ENCODE measurements at places on chromosomes 5 and 9. TPM values are rescaled to one million over a fixed set of nuclear protein-coding genes. Genes with fewer than 3 reads are reported as not detected.

GRCh38 chr9:14240537-14240936 is 73.4 kb downstream of the NFIB start:
- DNase-seq = no peak

GRCh38 chr9:75170898-75171360 is 82.6 kb downstream of the OSTF1 start:
- no peak for DNase-seq

DNA sequence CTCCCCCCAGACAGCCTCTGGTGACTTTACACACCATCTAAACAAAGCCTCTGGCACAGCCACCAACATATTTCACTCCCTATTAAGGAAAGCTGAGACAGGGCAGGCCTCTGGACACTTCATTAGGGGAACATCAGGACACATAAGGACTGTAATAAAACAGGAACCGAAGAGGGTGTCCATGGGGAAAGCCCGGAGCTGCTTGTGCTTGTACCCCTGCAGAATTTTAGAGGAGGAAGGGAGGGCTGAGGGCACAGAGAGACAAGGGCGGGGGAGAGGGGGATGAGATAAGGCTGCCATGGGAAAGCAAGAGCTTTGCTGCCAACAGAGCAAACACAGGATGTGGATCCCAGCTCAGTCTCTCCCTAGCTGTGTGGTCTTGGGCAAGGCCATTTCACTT is 138.4 kb downstream of the ASTN2 start:
- DNase-seq = no peak

DNA sequence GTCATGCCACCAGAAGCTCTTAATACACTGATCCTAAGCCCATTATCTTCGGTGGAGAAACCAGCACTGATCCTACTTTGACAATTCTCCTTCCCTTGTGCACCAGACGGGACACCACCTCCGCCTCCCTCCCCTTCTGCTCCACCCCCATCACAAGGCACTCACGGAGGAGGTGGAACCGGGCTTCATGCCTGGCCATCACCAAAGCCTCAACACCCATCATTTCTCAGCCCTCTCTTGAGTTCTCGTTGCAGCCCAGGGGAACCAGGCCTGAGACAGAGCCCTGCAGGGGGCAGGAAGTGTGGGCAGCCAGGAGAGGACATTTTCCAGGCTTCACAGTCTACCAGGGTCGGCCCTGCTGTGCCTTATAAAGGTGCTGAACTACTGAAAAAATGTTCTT is 160.5 kb downstream of the GOLPH3 start:
- DNase-seq = no peak

- no peak for DNase-seq
Measured at GRCh38 chr9:135707252-135708138, 5.5 kb downstream of the KCNT1 start.

DNA sequence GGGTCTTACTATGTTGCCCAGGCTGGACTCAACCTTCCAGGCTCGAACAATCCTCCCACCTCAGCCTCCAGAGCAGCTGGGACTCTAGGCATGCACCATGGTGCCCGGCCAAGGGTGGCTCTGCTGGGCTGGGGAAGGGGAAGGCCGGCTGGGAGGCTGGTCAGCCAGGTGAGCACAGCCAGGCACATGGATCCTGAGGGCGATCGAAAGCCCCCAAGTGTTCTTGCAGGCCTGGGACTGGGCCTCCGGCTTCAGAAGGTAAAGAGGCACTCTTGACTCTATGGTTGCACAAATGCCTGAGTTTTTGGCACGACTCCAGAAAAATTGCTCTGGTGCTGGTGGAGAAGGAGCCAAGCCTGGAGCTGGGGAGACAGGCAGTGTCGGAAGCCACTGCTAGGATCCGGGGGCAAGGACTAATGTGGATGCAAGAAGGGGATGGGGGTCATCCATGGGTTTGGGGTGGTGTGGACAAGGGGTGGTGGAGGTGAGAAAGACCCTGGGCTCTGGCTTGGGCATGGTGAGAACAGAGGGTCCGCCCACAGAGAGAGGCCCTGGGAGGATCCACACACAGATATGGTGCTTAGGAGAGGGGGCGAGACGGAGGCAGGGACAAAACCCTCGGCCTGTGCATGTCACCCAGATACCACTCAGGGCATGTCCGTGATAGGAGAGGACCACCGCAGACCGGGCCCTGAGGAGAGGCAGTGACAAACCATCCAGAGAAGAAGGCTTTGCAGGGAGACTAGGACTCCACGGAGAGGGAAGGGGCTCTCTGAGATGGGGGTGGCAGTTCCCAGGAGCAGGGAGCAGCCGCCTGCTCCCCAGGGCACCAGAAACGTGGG is 51.1 kb upstream of the COL5A1 start:
- DNase-seq = no peak

GRCh38 chr5:108167174-108167573 is 214.7 kb downstream of the FBXL17 start:
- DNase-seq = no peak

DNA sequence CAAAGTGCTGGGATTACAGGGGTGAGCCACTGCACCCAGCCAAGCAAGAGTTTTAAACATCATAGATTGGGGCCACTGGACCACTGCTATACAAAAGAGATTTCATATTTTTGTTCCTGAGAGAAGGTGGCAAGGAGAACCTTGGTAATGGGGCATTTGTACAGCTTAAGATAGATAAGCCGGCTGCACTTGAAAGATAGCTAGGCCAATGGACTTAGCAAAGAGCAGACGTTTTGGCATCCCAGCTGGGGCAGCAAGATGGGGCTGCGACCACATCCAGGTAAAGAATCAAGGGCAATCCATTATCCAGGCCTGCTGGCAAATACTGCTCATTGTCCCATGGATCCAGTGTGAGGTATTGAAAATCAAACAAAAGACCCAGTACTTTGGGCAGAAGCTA is 3.9 kb upstream of the ISCA1 start:
- no peak for DNase-seq

DNA sequence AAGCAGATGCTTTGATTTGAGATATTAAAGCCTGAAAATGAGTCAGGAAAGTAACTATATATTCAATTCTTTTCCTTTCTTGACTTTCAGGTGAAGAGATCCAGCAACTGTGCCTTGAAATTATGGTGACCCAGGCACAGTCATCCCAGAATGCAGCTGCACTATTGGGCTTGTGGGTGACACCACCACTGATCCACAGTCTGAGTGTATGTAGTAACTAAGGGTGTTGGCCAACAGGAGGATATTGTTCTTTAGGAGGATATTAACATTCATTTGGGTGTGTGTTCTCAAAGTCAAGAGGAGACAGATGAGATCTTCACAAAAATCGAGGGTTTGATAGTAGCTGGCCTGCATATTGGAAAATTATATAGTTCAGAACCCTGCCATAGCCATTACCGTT is 53.2 kb downstream of the HACD4 start:
- no peak for DNase-seq

DNA sequence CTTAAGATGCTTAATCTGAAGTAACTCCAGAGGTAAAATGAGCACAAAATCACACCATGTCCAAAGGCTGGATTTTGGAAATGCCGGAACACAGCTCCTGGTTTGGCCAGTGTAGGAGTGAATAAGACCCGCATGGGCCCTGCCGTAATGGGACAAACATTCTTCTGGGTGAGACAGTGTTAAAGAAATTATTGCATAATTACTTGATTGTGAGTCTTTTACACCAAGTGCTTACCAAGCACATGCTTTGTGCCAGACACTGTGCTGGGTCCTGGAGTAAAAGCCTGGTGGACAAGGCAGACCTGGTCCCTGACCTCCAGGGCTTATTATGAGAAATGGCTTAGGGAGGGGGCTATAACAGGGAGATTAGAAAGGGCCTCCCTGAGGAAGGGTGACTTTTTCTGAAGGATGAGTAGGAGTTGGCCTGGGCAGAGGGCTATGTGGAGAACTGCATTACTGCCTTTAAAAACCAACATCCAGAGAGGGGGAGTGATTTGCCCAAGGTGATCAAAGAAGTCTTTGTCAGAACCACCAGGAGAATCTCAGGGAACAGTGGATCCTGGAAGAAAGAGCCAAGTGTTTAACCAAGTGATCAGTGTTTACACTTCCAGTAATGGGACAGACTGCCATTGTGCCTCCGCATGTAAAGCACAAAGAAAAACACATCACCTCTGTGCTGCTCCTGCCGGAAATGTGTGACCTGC is 3.5 kb downstream of the PDE6A start:
- DNase-seq = no peak

DNA sequence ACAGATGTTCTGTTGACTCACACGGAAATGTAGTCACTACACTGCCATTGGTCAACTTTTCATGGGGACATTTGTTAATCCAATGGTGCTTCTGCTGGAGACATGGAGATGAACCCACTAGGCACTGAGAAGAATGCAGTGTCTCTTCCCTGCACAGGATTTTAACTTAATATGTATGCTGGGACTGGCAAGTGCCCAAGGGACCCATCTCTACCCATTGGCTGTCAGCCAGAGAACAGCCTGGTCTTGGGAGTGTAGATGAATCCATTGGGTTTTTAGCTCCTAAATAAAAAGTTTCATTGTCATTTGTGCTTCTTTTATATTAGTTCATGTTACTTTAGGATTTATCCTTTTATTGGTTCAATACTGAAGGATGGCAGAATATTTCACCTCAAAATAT is 195.8 kb upstream of the CDH6 start:
- DNase-seq = no peak

DNA sequence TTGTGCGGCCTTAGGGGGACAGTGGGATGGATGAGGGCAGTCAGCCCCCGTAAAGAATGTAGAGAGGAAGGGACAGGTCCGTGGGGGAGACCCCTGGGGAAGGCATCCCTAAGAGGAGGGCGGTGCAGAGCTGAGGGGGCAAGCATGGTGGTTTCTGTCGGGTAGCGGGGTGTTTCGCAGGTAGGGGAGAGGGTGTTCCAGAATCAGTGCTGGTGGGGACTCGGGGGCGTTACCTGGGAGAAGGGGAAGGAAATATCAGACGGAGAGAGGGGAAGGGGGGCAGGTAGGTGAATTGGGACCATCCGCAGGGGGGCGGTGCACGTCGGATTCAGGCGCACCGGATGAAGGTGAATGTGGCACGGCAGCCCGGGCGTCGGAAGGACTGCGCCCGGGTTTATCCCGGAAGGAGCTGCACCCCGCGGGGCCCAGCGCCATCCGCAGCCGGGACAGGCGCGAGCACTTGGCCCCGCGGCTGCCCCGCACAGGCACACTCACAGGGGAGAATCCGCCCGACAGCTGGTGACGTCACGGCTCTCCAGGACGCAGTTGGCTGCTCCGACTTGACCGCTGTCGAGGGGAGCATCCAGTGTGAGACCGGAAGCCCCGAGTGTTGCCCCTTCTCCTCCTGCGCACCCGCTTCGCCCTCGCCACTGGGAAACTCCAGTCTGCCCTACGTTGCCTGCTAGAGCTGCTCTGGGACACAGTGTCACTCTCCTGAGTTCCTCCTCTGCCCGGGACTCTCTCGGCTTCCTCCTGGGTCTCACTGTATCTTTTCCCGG is 1.3 kb downstream of the CD72 start:
- no peak for DNase-seq

DNA sequence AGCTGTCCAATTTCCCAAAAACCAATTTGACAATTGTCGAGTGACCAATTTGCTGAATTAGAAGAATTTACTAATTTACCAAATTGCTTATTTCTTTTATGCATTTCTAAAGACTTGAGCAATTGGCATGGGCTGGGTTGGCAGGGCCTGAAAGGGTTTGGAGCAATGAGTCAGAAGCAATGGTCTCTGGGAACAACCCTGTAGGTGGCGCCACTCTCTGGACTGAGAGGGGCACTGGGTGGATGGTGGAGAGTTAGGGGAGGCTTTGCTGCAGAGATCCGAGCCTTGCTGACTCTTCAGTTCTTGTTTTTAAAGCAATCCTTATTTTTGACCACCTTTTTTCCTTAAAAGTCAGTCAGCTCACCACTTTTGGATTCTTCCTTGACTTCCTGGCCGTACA is 71.5 kb upstream of the RPS23 start:
- DNase-seq = no peak

DNA sequence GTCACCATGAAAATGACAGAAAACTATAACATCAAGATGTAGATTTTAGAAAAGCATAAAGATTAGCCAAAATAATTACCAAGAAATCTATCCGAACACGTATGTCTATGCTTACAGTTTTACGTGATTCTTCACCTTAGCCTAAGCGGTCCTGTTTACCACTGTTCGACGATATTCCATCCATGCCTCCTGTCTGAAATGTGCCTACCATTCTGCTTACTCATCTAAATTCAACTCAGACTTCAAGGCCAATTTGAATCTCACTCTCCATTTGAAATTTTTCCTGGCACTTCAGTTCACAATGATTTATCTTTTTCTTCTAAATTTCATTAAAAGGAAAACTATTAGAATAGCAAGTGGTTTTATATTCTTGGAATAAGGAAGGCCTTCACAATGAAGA is 15.4 kb downstream of the ZDHHC21 start:
- DNase-seq = no peak

- no peak for DNase-seq
Measured at GRCh38 chr9:14219850-14220249, 94.1 kb downstream of the NFIB start.

- DNase-seq = no peak
Measured at GRCh38 chr5:36334315-36334714, 32.6 kb upstream of the RANBP3L start.

- no peak for DNase-seq
Measured at GRCh38 chr9:137301081-137301947, 757 bp downstream of the NRARP start.

DNA sequence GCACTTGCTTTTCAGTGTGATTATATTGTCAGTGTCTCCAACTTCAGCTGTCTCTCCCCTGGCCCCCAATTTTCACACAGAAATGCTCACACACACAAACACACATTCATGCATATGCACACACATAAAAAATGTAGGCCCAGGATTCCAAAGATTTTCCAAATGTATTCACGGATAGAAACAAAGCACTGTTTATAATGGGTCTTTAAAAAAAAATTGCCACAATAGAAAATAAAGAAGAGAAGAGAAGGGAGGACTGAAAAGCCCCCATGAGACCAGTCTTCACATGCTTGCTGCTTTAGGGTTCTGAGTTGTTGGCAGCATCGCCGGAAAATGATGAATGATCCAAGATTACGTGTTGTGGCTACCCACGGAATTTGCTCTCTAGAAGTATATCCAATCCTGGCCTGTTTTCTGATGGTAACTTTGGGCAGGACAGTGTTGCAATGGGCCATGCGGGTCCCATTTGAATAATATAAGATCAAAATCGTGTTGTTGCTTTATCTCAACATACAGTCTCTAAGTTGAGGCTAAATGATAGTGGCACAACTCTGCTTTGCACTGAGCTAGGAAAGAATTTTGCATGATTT is 36.2 kb upstream of the ACO1 start:
- DNase-seq = no peak

- DNase-seq = no peak
Measured at GRCh38 chr5:179410291-179411160, 65.3 kb upstream of the ADAMTS2 start.

GRCh38 chr9:19087106-19088000 is 15.4 kb downstream of the HAUS6 start:
- DNase-seq = no peak

GRCh38 chr9:79581388-79581787 is 9.6 kb downstream of the TLE4 start:
- DNase-seq = no peak

Gene SH3GLB2
- 144 TPM for polyA plus RNA-seq

Gene KCNIP1
- 14.3 TPM for polyA plus RNA-seq

Gene SPATA31D4
- polyA plus RNA-seq = not detected

Gene SLC6A19
- polyA plus RNA-seq = 66.0 TPM

Gene CKS2
- 90.0 TPM for polyA plus RNA-seq

Gene PDLIM4
- polyA plus RNA-seq = 13.1 TPM

Gene SPEF2
- 50.5 TPM for polyA plus RNA-seq

Gene PCDHGA11
- 5.1 TPM for polyA plus RNA-seq
